ENCODE measurements at places on chromosomes 6 and 20.
A peak's percentile ranks its signal among the peaks of the same experiment; 100 is the strongest.

DNA sequence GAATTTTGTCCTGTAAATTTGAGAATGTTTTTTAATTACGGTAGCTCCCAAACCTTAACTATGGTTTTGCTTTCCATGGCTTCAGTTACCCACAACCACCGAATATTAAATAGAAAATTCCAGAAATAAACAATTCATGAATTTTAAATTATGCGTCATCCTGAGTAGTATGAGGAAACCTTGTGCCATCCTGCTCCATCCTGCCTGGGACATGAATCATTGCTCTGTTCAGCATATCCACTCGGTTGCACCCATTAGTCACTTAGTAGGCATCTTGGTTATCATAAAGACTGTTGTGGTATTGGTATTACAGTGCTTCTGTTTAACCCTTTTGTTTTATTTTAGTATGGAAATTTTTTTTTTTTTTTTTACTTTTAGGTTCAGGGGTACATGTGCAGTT is 39.7 kb downstream of the KCNS1 start:
- no peak for DNase-seq

DNA sequence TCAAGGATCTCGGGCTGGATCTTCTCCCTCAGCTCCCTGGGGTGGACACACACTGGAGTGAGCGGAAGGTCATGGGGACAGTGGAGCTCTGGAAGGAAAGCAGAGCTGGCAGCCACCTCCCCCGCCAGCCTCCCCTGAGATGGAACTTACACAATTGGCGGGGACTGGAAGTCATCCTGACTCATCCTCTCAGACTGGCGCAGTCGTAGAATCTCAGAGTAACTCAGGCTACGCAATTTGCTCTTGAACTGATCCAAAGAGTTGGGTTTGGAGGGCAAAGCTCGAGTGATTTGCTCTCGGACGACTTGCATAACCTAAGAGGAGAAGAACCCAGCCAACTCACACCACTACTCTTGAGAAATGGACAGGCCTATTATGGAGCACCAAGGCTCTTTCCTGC is 34.8 kb downstream of the ELMO2 start:
- no peak for DNase-seq

DNA sequence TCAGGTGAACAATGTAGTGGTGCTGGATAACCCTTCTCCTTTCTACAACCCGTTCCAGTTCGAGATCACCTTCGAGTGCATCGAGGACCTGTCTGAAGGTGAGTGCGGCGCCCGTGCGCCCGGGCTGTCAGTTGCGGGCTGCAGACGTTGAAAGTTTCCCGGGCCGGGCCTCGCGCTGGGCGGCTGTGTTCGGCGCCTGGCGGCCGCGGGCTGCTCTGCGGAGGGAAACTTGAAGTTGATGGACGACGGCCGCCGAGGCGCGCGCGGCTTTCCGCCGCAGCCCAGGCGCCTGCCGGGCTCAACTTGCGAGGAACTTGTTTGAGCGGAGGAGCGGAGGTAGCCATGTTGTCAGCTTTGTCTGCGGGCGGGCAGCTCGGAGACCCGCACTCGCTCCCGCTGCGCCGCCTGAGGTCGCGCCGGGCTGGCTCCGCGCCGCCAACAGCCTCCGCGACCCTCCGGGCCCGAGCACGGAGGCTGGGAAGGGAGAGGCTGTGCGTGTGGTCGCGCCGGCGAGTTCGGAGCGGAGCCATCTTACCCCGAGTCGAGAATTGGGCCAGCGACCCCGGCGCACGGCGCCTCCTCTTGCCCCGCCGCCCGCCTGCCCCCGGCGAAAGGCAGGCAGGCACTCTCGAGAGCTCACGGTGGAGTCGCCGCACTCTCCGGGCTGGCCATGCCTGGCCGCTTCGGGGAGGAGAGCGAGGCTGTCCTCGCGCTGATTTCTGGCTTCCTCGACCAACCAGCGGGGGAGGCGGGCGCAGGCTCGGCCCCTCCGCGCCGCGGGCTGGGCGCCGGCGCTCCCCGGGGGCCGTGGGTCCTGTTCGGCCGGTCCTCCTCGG is 691 bp downstream of the ASF1A start:
- no peak for DNase-seq

- DNase-seq: no peak
These were observed 197.5 kb upstream of the CST7 start for GRCh38 chr20:24751551-24751950.

GRCh38 chr6:41901882-41902519 is 6.8 kb upstream of the USP49 start:
- peak; percentile 53 for DNase-seq

Measured in H1 (cell line).